ENCODE measurements at places on chromosomes 4 and X.

DNA sequence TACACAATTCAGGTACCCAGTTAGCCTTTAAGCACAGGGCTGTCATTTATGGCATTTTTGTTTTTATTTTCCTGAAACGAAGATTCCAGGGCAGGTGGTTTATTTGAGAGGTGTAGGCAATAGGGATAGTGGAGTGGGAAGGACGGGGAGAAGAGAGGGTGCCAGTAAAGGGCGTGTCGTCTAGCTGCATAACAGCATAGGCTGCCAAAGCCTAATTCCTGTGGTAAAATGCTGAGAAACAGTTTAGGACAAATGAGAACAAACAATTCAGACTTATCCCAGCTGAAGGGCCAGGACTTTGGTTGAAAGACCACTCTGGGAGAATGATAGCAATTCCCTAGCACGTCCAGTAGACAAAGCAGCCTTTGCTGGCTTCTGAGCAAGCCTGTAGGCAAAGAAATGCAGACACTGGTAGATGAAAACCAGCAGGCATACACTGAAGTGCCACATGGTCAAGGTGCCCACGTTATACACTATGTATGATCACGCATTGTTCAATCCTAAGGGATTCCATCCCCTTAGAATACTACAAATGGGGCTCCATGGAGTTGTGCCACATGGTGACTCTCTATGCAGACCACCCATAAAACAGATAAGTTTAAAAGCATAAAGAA is 70.6 kb downstream of the PKD2 start:
- peak; percentile 32 for ATAC-seq

GRCh38 chrX:121876305-121876704 is 828.9 kb downstream of the GLUD2 start:
- no peak for ATAC-seq

DNA sequence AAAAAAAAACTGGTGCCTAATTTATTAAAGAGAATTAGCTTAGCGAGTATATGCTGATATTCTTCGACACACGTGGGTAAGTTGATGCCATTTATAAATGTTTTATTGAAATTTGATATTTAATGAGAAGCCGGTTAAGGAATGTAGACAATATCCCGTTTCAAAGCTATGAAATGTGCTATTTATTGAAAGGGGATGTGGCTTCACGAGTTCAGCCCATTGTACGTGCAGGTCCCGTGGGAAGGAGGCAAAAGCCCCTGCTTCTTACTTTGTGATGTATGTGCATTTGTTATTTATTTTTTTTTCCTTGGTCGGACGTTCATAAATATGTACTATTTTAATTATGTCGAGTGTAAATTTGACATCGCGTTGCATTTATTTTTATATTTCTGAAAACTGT is 20.2 kb downstream of the SHOX start:
- ATAC-seq: no peak

DNA sequence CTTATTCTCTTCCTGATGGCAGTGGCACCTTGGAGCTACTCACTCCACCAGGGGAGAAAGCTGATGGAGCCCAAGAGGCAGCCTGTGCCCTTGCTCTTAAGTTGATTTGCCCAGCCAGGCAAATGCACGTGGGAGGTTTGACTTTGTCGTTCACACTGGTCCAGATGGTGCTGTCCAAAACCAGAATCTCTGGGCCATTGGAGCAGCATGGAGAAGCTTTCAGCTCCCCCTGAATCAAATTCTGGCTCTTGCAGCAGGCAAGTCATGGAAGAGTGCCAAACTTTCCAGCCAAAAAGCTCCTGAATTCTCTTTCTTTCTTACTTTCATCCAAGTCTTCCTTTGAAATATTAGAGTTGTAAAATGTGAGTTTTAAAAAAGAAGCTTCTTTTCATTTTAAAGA is 970.4 kb downstream of the RPA4 start:
- ATAC-seq: no peak

GRCh38 chrX:108022491-108023089 is 22.3 kb upstream of the VSIG1 start:
- no peak for ATAC-seq

GRCh38 chr4:68175562-68176155 is 46.0 kb upstream of the TMPRSS11F start:
- ATAC-seq: peak; percentile 63

DNA sequence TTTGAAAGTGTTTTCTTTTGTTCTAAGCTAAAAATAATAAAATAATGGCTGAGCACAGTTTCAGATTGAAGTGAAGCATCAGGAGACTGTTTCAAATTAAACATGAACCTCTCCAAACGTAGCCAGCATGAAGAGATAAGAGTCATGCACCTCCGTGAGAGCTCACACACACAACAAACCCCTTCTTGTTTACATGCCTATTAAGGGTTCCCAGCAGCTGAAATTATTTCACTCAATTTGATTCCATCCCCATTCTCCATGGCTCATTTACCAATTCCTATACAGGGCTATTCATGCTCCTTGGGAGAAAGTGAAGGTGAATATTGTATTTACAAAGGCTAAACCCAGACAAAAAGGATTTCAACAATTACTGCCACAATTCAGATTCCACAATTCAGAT is 954.1 kb upstream of the INTU start:
- no peak for ATAC-seq

DNA sequence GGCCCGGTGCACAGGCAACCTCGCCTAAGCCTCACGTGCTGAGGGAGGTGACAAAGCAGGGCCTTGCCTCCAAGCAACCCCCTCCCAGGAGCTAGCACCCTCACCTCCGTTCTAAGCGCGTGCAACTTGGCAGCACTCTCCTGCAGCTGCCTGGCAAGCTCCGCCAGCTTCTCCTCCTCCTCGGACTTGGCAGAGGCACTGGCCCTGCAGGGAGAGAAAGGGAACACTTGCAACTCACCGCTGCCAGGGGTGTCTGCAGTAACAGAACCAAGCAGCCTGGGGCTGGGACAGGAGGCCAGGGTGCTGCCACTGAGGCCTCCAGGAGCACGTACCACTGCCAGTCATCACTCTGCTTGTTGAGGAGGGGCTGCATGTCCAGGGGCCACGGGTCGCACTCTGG is 10.3 kb upstream of the TREX2 start:
- peak; percentile 58 for ATAC-seq

DNA sequence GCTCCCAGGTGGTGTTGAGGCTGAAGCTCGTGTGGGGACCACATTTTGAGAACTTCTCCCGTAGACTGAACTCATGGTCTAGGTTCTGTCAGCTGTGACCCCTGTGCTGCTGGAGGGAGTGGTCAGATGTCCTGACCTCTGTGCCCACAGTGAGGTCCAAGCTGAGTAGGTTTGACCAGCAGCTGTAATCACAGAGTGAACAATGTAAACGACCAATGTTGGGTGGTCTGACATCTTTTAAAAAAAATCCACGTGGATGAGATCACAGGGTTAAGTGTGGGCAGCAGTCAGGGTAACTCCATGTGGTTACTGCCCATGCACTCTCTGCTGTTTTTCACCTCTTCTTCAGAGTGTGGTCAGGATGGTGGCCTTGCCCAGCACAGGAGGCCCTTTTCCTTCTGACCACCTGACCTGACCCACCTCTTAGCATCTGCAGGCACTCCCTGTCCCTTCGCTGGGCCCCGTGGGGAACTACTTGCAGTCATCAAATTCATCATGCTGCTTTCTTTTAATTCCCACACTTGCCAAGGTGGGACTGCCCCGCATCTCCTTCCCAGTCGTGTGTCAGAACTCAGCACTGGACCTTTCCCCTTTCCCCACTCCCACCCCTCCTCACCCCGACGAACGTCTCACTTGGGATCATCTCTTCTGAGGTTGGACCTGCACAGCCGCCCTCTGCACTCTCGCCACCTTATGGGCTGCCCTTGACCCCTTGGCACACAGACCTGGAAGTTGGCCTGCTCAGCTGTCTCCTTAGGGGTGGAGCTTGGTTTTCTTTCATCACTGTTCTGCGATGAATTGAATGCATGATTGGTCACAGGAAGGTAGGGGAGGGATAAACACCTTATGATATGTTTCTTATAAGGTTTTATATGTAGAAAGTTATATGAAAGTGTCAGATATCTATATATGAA is 120.1 kb downstream of the PTTG2 start:
- no peak for ATAC-seq

DNA sequence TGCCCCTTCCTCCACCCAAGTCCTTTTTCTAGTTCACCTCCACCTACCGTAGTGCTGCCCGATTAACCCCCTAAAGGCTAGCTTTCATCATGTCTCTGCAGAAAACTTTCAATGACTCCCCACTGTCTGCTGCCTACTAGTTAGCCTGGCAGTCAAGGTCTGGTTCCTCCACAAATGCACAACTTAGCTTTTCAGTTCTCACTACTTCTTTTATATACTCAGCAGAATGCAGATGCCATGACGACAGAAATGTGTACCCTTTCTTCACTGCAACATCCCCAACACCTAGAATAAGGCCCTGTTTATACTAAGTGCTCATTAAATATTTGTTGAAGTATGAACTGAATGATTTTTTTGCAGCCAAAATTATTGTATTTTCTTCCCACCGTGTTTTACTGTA is 30.9 kb upstream of the RASGEF1B start:
- ATAC-seq: no peak

DNA sequence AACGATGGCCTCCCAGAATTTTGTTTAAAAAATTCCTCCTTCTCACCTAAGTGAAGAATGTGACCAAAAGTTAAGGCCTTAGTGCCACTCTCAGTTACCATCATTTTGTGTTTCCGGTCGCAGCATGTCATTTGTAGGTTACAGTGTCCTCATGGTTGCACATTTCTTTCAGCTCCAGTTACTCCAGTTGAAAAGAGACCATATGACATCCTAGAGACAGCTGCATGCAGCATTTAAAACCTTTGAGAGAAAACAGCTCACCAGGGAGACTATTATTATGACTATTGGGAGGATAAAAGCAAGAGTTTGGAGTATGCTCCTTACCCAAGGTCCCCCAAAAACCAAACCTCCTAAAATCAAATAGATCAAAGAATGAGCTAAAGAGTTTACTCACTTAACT is 45.8 kb downstream of the MGARP start:
- no peak for ATAC-seq

GRCh38 chr4:181962321-181962720 is 280.9 kb upstream of the TENM3 start:
- ATAC-seq: no peak

Data from esophagus mucosa (tissue), 1 donor.